Renal cortex interstitium (tissue), 15 donors: ENCODE measurements at places on chromosomes 2 and 18.
A peak's percentile ranks its signal among the peaks of the same experiment; 100 is the strongest.

- DNase-seq: no peak
Measured at GRCh38 chr2:168734199-168734760, 68.2 kb upstream of the NOSTRIN start.

DNA sequence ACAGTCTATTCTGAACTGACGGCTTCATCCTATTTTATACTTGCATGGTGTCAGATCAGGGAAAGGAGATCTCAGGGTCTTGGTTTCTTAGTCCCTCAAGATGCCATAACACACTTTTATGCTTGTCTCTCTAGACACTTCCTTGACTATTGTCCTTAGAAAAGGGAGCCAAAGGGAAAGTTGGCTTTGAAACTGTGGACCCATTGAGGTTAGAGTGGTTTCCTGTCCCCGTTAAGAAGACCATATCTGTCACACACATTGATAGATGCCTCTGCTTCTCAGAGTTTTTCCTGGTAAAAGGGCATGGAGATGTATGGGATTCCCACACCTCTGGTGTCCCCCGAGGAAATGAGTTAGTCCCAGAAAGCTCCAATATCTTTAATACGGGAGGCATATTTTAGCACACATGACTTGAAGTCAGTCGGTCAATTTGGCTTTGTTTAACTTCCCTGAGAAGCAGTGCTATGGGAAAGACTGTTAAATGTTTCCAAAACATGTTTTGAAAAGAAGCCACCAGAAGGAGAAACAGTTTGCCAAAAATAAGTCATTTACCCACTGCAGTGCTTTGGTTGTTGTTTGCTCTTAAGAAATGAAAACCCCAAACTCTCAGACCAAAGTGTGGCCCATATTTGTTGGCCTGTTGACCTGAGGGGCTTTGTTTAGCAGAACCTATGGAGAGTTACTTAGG lies 133.4 kb upstream of the CXCR4 start:
- no peak for DNase-seq

GRCh38 chr2:99101697-99102096 lies 39.8 kb upstream of the C2orf15 start:
- no peak for DNase-seq

- DNase-seq: peak; percentile 20
Measured at GRCh38 chr2:106781196-106781595, 104.8 kb downstream of the ST6GAL2 start.

- DNase-seq: peak; percentile 53
Measured at GRCh38 chr2:37323781-37324535, 675 bp downstream of the PRKD3 start.

DNA sequence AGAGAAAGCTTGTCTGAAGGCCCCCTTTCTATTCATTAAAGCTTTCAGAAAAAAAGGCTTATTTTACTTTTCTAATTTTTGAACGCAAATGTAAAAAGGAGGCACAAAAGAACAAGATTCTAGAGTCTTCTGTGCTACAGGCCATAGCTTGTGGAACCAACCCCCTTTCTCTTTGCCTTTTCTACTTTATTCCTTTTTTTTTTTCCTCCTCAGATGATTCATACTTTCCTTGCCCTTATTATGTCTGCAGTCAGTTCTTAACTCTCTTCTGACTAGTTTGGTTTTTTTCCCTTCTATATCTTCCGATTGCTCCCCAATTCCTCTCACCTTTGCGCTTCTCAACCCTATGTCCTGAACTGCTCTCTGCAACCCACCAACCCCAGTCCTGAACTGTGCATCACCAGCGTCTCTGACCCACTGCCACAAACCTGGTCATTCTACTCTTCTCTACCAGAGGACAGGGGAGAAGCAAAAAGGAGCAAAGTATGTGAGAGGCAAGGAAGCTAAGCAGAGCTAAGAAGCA lies 56.9 kb upstream of the WIPF1 start:
- DNase-seq: no peak

GRCh38 chr2:109001201-109001600 lies 12.2 kb upstream of the EDAR start:
- no peak for DNase-seq

DNA sequence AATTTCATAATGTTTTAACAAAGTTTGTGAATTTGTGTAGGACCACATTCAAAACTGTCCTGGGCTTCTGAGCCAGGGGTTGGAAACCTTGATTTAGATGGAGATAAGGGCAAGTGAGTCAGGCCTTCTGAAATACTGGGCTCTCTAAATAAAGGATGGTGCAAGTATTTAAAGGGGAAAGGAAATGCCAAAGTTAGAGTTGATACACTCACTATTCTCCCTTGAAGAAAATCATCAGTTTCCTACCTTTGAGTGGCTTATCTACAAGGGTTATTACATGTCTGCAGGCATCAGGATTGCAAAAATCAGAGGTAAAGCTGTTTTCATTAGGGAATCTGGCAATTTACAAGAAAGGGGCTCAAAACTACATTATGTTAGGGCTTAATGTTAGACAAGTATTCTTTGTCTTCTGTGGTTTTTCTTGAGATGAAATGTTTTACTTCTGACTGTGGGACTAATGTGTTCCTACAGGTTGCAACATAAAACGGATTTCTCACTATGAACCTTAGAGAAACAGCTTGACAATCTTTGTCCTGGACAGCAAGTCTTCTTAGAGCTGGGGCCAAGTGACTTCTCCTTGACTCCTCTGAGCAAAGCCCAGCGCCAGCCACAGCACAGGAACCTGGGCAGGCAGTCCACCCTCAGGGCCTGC lies 31.1 kb downstream of the RNU4ATAC start:
- DNase-seq: no peak

DNA sequence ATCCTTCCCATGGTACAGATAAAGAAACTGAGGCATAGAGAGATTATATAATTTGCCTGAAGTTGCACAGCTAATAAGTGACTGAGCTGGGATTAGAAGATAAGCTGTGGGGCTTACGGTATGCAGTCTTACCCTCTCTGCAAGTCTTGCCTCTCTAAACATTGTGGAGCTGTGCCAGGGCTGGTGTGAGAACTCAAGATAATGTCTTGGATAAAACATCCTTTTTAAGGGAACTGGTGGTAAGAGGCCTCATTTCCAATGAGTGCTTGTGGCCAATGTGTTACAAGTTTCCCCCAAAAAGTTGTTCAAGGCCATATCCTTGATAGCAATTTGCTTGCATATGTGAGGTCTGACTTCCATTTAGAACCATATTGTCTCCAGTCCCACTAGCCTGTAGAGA lies 84.3 kb upstream of the ETAA1 start:
- no peak for DNase-seq

DNA sequence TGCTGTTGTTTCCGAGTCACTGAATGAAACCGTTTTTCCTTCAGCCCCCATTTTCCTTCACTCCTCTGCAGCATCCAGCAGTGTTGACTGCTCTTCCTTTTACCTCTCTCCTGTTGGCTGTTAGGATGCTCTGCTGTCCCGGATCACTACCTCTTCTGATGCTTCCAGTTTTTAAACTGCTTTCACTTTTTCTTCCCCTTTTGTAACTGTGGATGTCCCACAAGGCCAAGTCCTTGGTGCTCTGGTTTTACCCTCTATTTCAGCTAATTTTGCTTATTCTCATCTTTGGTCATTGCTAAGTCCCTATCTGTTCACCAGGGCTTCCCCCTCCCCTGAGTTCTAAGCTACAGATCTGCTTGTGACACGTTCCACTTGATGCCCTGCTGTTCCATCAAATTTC lies 39.4 kb upstream of the MAP4K3 start:
- no peak for DNase-seq

DNA sequence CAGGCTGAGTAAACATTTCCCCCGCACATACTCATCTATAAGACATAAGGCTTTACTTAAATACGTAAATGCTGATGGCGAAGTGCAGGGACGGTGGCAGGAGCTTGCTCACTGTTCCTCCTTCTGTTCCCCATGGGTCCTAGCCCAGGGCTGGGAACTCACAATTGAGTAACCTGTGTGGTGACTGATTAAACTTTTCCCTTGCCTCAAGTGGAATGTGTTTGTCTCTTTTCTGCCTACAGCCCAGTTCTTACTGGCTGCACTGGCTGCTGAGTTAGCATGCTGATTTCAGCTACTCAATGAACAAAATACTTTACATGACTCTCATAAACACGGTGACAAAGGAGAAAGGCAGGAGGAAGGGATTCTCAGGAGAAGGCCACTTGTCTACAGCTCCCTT lies 87.3 kb downstream of the MARCO start:
- no peak for DNase-seq

GRCh38 chr2:231383416-231384108 lies 11.9 kb upstream of the B3GNT7 start:
- no peak for DNase-seq

DNA sequence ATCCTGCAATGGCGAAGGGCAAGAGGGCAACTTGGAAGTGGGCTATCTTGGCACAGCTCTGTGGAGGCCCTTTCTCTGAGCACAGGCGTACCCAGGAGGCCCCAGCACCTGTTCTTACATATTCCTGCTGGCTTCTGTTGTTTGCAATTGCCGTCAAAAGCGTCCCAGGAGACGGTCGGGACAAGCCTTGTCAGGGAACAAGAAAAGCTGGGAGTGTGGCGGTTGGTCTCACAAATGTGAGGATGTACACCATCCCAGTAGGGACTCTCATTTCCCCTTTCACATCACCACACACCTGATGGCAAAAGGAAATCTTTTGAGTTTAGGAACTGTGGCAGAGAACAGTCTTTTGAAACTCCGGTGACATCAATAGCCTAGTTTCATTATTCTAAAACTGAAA lies 94.7 kb upstream of the EFEMP1 start:
- DNase-seq: no peak

DNA sequence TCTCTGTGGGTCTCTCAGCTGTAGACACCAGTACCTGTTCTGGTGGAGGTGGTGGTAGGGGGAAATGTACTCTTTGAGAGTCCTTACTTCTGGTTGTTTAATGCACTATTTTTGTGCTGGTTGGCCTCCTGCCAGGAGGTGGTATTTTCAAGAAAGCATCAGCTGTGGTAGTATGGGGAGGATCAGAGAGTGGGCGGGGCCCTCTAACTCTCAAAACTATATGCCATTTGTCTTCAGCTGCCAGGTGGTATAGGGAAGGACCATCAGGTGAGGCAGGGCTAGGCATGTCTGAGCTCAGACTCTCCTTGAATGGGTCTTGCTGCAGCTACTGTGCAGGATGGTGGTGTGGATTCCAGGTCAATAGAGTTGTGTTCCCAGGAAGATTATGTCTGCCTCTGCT lies 1100.8 kb downstream of the CNTNAP5 start:
- DNase-seq: no peak

DNA sequence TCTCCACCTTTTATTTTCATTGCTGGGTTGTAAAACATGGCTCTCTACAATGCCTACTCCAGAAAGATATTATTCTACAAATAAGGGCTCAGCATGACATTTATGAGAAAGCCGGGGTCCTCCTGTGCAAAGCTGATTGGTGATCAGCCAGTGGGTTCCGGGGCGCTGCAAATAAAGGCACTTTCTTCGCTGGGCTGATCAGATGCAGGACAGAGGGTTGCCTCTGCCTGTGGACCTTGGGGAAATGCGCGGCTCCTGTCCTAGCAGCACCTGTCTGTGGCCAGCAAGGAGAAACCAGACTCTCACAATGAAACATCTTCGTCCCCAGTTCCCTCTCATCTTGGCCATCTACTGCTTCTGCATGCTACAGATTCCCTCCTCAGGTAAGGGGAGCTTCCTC lies at the start of gene NMS:
Gene NMS (plus strand): TSS at position 301 of the 400 bp plus-strand sequence. CDS start 7 bp downstream, at position 308.
- no peak for DNase-seq

DNA sequence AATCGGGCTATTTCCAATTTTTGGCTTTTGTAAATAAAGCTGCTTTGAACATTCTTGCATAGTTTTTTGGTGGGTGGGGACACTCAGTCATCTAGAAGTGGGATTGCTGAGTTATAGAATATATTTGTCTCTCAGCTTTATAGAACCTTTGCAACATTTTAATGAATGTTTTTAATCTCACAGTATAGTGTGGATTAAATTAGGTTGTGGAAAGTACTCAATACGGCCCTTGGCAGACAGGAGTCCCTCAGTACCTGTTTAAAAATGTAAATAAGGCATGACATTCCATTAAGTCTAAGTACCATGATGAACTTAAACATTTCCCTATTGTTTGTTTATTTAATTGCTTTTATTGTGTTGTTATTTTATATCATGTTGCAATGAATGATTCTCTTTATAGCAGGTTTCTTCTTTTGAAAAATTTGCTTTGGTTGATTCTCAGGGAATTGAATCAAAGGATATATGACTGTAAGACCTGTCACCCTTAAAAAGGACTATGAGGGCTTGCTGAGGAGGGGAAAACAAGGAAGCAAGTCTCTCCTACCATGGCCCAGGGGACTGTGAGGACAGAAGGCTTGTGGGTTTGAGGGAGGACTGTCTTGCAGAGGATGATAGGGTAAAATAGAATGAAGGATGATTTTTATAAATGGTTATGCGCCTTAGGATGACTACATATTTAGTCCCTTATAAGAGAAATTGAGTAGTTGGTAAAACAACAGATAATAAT lies 165.1 kb downstream of the RPIA start:
- DNase-seq: no peak

GRCh38 chr2:16332681-16333557 lies 332.7 kb downstream of the CYRIA start:
- no peak for DNase-seq
